ENCODE measurements at places on chromosomes 5 and 9. TPM values are rescaled to one million over a fixed set of nuclear protein-coding genes. Genes with fewer than 3 reads are reported as not detected.
A peak's percentile ranks its signal among the peaks of the same experiment; 100 is the strongest.

- no peaks in the 10 kb centered on the region for H3K27me3 ChIP-seq
- no peak overlapping the region for H3K27ac ChIP-seq
- no peaks in the 10 kb centered on the region for H3K36me3 ChIP-seq
- H3K4me3 ChIP-seq = no peak overlapping the region
- no peak for DNase-seq
Measured at GRCh38 chr9:73264631-73265030, 113.0 kb downstream of the ANXA1 start.

GRCh38 chr5:84419742-84420141 is 35.1 kb upstream of the EDIL3 start:
- no peaks in the 10 kb centered on the region for H3K27me3 ChIP-seq
- no peak overlapping the region for H3K4me3 ChIP-seq
- no peak for DNase-seq

DNA sequence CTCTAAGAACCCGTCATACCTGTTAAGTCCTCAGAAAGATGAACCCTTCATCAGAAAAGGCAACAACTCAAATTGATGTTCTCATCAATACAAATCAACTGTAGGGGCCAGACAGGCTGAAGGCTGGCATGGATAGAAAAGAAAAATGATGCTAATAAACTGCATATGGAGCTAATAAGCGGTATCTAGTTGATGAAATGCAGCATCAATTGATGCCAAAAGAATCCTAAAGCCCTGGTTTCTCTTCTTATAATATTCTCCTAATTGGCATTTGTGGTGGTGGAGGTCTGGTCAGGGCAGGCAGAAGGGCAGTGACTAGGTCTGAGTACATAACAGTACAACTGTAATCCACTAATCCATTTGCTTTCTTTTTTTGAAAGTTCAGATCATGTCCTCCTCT is 322.5 kb downstream of the SPOCK1 start:
- H3K4me1 ChIP-seq = no peaks in the 10 kb centered on the region
- H3K4me3 ChIP-seq = no peak overlapping the region
- H3K36me3 ChIP-seq = no peaks in the 10 kb centered on the region
- H3K27me3 ChIP-seq = no peaks in the 10 kb centered on the region

GRCh38 chr5:92644266-92644886 is 936.6 kb downstream of the NR2F1-AS1 start:
- H3K27ac ChIP-seq = no peak overlapping the region
- no peaks in the 10 kb centered on the region for H3K4me1 ChIP-seq
- H3K36me3 ChIP-seq = no peaks in the 10 kb centered on the region
- no peaks in the 10 kb centered on the region for H3K27me3 ChIP-seq
- DNase-seq = no peak

DNA sequence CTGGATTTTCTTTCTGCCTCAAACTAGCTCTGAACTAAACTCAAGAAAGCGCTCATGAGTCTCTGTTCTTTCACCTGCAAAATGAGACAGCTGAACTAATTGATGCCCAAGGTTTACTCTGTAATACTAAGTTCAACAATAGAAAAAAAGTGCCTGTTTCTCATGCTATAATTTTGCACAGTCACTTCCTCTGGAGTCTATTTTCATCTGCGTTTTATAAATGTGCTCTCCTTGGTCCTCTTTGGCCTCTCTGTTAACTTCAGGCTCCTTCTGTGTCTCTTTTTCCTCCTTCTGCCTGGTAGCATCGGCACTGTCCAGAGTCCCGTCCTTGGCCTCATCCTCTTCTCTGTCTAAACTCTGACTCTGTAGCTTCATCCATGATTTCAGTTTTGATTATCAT is 311.9 kb upstream of the TLE4 start:
- no peak overlapping the region for H3K27ac ChIP-seq
- no peak overlapping the region for H3K4me3 ChIP-seq
- H3K36me3 ChIP-seq = no peaks in the 10 kb centered on the region
- H3K27me3 ChIP-seq = peaks cover 24% of the 10 kb centered on the region
- DNase-seq = no peak
- no peaks in the 10 kb centered on the region for H3K4me1 ChIP-seq

- H3K4me1 ChIP-seq = no peaks in the 10 kb centered on the region
- H3K4me3 ChIP-seq = no peak overlapping the region
- H3K36me3 ChIP-seq = no peaks in the 10 kb centered on the region
- H3K27ac ChIP-seq = no peak overlapping the region
- no peaks in the 10 kb centered on the region for H3K27me3 ChIP-seq
Measured at GRCh38 chr9:117273612-117274011, 141.2 kb downstream of the ASTN2 start.

DNA sequence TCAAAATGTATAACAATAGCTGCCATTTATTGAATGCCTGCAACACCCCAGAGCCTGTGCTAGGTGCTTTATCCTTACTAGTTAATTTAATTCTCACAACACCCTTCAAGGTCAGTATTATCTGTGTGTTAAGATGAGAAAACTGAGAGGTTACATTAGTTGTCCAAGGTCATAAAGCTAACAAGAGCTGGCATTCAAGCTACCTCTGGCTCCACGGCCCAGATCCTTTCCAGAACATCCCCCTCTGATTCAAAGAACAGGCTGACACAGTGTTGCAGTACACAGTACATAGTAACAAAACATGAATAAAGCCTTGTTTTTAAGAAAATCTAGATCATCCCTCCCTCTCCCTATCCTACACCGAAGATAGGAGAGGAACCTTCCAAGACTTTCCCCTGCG is 9.4 kb upstream of the FRMPD1 start:
- no peaks in the 10 kb centered on the region for H3K36me3 ChIP-seq
- DNase-seq = no peak
- H3K27ac ChIP-seq = no peak overlapping the region
- H3K4me1 ChIP-seq = no peaks in the 10 kb centered on the region
- no peaks in the 10 kb centered on the region for H3K27me3 ChIP-seq

GRCh38 chr5:149740866-149741459 is 10.9 kb downstream of the PPARGC1B start:
- no peaks in the 10 kb centered on the region for H3K4me1 ChIP-seq
- no peaks in the 10 kb centered on the region for H3K36me3 ChIP-seq
- no peak overlapping the region for H3K4me3 ChIP-seq
- H3K27me3 ChIP-seq = no peaks in the 10 kb centered on the region
- H3K27ac ChIP-seq = no peak overlapping the region

- H3K27ac ChIP-seq = peak overlapping the region; percentile 61
- no peak for DNase-seq
- no peak overlapping the region for H3K4me3 ChIP-seq
- no peaks in the 10 kb centered on the region for H3K36me3 ChIP-seq
- peaks cover 21% of the 10 kb centered on the region for H3K4me1 ChIP-seq
- H3K27me3 ChIP-seq = no peaks in the 10 kb centered on the region
Measured at GRCh38 chr5:107477492-107477891, 193.2 kb downstream of the EFNA5 start.

DNA sequence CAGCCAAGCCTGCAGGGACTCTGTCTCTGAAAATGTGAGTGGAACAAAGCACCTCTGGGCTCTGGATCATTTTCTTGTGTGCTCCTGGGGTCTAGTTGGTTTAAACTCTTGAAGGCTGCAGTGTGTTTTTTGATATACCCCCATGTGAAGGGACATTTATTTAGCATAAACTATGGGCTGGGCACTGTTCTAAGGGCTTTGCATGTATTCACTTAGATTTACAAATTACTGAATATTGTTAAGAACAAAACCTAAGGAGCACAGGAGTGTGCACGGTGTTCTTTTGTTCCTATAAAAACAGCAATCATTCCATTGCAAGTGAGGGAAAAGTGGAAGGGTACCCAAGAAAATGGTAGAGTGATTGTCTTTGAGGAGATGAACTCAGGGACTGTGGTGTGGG is 20.0 kb upstream of the CD180 start:
- no peaks in the 10 kb centered on the region for H3K36me3 ChIP-seq
- peak overlapping the region; percentile 93 for H3K27ac ChIP-seq
- H3K4me1 ChIP-seq = peaks cover 26% of the 10 kb centered on the region

DNA sequence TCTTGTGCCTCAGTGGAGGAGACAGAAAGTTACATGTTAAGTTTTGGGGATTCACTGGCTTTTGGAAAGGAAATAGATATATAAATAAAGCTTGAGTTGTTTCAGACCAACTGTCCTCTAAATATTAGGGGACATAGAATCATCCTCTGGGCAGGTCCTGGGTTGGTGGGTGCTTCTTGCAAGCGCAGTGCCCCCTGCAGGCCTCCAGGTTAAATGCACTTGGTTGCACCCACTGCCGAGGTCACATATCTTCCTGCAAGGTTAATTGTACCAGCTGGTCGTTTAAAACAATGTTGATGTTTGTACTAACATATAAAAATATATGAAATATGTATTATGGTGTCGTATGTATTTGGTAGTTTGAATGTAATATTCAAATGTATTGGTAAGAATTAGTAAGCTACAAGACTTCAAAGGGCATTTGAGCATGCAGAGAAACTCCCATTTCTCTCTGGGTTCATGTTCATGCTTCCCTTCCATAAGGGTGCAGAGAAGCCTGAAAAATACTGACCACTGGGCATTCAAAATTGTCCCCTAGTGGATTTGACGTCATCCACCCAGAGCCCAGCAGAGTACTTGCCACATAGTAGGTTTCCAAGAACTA is 87.0 kb downstream of the ZNF618 start:
- peaks cover 6% of the 10 kb centered on the region for H3K4me1 ChIP-seq
- no peak overlapping the region for H3K4me3 ChIP-seq
- DNase-seq = no peak
- no peaks in the 10 kb centered on the region for H3K27me3 ChIP-seq

DNA sequence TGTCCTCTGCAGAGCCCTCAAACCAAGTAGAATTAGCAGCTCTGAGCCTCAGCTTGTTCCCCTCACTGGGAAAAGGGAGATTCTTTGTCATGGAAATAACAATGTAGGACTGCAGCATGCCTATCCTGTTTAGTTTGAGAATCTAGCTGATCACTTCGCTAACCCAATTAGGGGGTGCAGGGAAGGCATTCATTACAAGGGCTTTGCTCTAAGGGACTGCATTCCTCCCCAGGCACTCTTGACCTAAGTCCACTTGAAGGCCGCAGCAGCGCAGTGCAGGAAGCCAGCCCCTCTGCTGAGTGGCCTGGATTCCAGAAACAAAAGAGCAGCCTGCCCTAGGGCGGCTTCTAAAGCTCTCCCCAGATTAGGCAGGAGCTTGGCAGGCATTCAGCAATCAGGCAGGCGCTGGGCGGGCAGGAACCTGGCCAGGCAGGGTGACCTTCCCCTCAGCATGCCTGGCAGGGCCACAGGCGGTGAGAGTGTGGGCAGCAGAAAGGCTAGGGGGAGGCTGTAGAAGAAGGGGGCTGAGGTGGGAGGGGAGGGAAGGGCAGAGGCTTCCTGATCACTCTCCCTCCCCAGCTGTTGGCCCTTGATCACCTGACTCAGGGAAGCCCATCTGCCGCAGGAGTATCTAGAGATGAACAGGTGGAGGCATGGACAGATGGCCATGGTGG is 24.8 kb downstream of the CCNJL start:
- H3K4me1 ChIP-seq = peaks cover 22% of the 10 kb centered on the region
- DNase-seq = peak; percentile 87
- H3K27ac ChIP-seq = no peak overlapping the region
- H3K4me3 ChIP-seq = no peak overlapping the region
- H3K36me3 ChIP-seq = no peaks in the 10 kb centered on the region
- H3K27me3 ChIP-seq = no peaks in the 10 kb centered on the region

RGMB gene
- 16.0 TPM for total RNA-seq

MLLT3 gene
- total RNA-seq = 12.4 TPM

TTC23L gene
- total RNA-seq = not detected

OR5C1 gene
- total RNA-seq = not detected

CORO2A gene
- 5.1 TPM for total RNA-seq
